Kidney (tissue), 22 donors: ENCODE measurements at places on chromosomes 3 and 15. TPM values are rescaled to one million over a fixed set of nuclear protein-coding genes. Genes with fewer than 3 reads are reported as not detected.

DNA sequence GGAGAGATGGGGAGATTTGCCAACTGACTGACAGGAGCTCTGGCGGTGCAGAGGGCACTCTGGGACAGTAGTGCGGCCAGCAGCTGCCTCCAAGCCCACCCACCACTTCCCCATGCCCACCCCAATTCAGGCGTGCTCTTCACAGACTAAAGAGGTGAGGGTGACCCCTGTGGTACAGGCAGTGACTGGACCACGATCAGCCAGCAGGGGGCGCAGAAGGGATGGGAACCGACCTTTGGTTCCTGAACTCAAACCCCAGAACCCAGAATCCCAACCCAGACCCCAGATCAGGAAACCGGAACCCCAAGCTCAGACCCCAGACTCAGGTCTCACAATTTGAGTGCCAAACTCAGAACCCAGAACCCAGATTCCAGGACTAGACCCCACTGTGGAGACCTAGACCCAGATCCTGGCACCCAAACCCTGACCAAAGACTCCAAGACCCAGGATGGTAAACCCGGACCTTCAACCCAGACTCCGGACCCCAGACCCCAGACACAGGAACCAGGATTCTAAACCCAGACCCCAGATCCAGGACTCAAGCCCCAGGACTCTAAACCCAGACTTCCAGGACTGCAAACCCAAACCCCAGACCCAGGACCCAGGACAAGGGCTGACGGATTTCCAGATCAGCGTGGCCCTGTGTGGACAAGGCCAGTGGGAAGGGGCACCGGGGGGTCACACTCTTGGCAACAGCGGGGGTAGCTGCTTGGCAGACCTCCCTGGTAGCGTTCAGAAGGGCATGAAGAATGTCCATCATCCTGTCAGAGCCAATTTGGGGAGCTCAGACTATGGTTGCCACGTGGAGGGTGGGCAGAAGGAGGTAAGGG, 3.7 kb upstream of the MYL3 start:
- DNase-seq = peak; percentile 73

FILIP1L gene
- total RNA-seq = 25.5 TPM

DNA sequence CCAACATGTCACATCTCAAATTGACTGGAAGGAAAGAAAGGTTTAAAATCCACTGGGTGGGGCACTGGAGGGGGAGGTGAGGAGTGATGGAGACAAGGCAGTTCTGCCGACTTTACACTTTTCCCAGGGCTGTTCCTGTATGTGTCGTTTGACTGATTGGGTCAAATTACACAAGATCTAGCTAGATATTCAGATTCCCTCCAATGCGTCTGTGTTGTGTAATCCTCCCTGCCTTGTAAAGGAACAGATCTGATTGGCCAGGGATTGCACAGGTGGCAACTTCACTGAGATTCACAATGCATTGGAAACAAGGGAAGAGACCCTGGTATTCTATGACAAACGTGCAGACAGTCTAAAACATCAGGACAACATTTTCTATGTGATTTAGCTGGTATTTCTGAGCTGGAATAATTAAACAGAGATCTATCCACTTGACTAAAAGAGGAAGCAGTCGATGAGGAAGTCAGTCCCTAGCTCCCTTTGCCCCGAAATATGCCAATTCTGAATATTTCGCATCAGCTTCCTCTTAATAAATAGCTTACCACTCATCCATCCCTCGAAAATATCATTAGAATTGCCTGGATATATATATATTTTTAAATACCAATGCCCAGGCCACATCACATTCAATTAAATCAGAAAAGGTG, 312.9 kb downstream of the RORA start:
- DNase-seq = no peak

- DNase-seq = no peak
These were observed 47.5 kb upstream of the POLG start for GRCh38 chr15:89381888-89382686.

DNA sequence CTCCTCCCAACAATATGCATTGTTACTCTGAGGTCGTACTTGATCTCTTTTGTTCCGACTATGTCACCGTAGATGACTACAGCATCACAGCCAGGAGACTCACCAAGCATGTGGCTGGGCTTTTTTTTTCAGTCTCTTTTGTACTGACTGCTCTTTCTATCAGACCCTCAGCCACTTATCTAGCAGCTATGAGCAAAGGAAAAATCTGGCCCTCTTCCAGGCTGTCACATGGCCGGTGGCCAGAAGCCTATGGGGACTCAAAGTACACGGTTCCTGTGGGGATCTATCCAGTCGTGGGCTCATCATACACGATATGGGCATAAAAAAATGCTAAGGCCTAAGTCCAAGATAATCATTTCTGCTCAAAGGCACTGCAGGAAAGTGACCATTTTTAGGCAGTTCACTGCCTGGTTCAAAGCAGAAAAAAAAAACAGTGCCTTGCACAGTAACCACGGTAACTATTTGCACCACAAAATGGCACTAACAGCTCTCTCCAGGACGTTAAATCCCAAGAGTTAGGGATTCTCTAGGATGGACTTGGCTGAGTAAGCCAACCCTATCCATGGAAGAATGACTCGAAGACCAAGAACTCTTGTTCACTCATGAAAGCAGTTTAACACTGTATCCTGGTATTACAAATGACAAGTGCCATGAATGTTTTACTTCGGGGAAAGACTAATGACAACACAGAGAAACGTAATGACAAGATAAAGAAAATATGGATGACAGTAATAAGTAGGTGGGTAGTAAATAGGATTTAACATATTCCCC, 50.3 kb downstream of the SHQ1 start:
- DNase-seq = no peak

DNA sequence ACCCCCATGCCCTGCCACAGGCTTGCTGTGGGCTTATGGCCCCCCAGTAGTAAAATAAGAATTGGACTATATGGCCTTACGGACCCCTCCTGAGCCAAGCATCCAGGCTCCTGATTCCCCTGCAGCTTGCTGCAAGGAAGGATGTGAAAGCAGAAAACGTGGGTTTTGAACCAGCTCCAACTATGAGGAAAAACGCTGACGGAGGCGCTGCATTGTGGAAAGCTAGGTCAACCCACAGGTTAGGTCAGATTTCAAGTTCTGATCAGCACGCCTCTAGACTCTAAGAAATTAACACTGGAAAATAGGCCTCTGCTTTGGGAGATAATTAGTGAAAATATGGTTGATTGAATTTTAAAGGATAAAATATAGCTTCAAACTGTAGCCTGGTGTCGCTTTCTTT, 195.4 kb upstream of the HES1 start:
- no peak for DNase-seq

AMIGO3 gene
- total RNA-seq = not detected

ZNF717 gene
- 19.8 TPM for total RNA-seq

GRCh38 chr3:139288266-139288821, 55.5 kb upstream of the MRPS22 start:
- no peak for DNase-seq

DNA sequence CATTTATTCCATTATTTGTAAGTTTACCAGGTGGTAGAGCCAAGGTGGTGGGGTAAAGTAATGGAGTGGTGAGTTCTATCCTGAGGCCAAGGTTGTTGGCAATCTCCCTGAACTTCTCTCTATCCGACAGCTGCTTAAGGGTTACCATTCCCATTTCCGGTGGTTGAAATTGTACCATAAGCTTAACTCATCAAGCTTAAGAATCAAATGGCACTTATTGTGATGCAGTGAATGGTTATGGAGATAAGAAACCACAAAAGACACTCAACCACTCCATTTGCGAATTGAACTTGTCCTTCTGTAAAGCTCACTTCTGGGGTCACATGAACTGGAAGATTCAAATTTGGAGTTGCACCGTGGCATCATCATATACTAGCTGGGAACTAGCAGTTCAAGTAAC, 287.4 kb upstream of the SLCO3A1 start:
- DNase-seq = no peak

- DNase-seq = peak; percentile 95
These were observed 35.9 kb downstream of the HMCES start for GRCh38 chr3:129314386-129315222.

ERC2 gene
- total RNA-seq = 3.8 TPM

- no peak for DNase-seq
These were observed 29.3 kb downstream of the NGRN start for GRCh38 chr15:90294601-90295269.

CRTAP gene
- 192 TPM for total RNA-seq

- DNase-seq = peak; percentile 67
These were observed 37.8 kb upstream of the CTXND1 start for GRCh38 chr15:80289528-80290495.

- peak; percentile 32 for DNase-seq
These were observed 61.6 kb upstream of the TGFBR2 start for GRCh38 chr3:30544812-30545211.

- DNase-seq = peak; percentile 81
These were observed 58.3 kb upstream of the TRAK1 start for GRCh38 chr3:42032693-42033349.

DUOXA1 gene
- 1.4 TPM for total RNA-seq

- no peak for DNase-seq
These were observed 291.3 kb upstream of the ZPLD1 start for GRCh38 chr3:102143536-102143935.

PPP1R14D gene
- total RNA-seq = not detected

- no peak for DNase-seq
These were observed 36.6 kb upstream of the MGLL start for GRCh38 chr3:127858937-127859336.

GRCh38 chr3:24020036-24020691, 75.1 kb downstream of the NR1D2 start:
- no peak for DNase-seq

DNA sequence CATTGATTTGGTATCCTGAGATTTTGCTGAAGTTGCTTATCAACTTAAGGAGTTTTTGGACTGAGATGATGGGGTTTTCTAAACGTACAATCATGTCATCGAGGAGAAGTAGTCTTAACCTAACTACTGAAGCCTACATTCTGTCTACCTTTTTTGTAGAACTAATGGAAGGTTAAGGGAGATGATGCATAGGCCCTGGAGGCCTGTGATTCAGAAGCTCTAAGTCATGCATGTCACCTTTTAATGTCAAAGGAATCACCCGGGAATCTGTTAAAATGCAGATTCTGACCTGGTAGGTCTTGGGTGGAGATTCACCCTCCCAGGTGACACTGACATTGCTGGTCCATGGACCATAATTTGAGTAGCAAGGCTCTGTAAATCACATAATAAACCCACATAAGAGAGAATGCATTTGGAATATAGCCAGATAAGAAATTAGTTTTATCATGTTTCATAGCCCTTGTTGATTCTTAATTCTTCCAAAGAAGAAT, 64.9 kb downstream of the GHSR start:
- DNase-seq = no peak

GRCh38 chr15:33722005-33722672, 246.2 kb upstream of the CHRM5 start:
- no peak for DNase-seq

DNA sequence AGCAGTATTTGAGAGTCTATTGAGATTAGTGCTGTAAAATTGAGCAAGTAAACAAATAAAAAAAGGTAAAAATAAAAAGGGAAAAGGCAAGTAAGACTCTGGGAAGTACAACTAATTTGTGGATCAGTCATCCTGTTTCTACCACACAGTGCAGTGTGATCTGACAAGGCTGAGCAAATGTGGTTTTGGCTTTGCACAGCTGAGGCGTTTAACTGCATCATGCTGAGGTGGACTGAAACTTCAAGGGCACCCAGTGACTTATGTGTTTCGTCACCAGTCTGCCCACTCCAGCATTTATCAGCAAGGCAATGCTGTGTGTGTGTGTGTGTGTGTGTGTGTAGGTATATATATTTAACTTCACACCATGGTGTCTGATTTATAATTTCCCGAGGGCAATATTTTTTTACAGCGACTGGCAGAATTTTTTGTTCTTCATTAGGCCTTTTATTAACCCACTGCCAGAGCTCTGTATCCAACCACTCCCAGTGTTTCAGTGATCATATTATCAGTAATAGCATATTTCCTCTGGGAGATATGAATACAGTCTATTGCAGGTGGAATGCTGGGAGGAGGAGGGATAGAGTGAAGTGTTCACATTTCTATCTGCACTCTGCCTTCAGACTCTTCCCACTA, 131.5 kb upstream of the SATB1 start:
- no peak for DNase-seq

KNG1 gene
- total RNA-seq = 8.7 TPM

GRCh38 chr3:171753665-171754408, 56.4 kb downstream of the PLD1 start:
- DNase-seq = no peak

DNA sequence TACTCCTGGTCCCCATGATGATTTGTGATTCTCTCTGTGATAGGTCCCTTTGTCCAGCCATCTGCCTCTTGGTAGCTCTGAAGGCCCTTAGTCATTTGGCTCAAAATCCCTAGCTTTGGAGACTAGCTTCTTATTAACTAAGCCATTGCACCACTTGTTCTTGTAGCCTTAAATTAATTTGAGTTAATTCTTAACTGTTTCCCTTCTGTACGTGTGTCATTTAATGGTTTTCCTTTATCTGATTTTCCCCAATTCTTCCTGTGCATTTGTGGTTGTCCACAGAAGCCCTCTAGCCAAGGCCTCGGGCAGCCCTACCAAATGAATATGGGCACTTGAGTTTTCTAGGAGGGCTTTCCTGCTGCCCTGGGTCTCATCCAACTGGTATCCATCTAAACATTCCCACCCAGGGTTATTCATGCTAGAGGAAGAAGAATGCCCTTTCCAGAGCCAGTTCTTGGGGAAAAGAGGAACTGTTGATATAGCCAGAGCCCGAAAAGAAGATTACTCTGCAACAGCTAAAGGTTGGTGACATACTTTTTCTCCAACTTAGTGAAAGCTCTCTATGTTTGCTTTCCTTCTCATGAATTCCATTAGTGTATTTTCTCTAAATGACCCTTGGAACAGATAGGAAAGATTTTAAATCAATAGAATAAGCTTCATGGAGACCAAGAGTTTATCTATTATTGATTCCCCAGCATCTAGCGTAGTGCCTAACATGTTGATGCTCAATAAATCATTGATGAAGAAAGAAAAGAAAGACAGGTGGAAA, 44.2 kb upstream of the ZBTB38 start:
- DNase-seq = no peak

DNA sequence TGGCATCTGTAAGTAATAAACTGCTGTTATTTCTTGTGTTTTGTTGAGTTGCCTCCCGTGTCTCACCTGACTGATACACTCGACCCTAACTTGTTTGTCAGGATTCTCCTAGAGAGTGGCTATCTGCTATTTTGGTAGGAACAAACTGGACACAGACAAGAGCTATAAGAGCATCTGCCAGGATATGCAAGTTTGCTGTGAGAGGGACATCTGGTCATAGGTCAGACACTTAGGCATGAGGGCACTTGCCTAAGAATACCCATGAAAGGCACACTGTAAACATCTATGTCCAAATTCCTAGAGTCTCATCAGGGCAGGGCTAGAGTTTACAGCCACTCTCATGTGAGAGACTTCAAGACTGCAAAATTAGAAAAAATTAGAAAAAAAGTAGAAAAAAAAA, 32.5 kb downstream of the NEDD4 start:
- DNase-seq = no peak
